CD4-positive, alpha-beta T cell treated with Interleukin-6 at 100 ng/mL for 8 hours (primary cell): ENCODE measurements at places on chromosomes 16 and 17.

- DNase-seq: peak; percentile 52
Observed at GRCh38 chr17:2050300-2051060, 4.4 kb upstream of the HIC1 start.

DNA sequence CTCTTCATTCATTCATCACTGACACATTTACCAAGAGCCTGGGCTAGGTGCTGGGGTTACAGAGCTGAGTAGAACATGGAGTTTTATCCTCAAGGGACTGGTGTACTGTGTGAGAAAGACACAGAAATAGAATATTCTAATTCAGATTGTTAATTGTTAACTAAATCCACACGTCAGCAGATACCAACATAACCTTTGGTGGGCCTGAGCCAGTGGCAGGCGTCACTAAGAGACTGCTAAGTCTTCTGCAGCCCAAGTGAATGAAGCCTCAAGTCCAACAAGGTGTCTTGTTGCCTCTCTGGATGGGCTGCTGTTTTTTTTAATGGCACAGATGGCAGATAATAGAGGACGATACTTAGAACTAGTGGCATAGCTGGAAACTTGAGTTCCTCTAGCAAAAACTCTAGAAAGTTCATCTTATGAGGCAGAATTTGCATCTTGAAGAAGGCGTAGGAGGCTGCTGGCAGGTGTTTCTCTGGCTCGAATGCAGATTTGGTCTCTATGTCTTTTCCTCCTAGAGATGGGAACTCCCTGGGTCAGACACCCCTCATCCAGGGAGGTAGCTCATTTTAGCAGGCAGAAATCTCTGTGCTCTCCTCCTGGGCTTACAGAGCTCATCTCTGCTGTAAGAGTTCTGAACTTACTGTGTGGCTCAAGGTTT lies 179.5 kb downstream of the NTN1 start:
- DNase-seq: no peak

DNA sequence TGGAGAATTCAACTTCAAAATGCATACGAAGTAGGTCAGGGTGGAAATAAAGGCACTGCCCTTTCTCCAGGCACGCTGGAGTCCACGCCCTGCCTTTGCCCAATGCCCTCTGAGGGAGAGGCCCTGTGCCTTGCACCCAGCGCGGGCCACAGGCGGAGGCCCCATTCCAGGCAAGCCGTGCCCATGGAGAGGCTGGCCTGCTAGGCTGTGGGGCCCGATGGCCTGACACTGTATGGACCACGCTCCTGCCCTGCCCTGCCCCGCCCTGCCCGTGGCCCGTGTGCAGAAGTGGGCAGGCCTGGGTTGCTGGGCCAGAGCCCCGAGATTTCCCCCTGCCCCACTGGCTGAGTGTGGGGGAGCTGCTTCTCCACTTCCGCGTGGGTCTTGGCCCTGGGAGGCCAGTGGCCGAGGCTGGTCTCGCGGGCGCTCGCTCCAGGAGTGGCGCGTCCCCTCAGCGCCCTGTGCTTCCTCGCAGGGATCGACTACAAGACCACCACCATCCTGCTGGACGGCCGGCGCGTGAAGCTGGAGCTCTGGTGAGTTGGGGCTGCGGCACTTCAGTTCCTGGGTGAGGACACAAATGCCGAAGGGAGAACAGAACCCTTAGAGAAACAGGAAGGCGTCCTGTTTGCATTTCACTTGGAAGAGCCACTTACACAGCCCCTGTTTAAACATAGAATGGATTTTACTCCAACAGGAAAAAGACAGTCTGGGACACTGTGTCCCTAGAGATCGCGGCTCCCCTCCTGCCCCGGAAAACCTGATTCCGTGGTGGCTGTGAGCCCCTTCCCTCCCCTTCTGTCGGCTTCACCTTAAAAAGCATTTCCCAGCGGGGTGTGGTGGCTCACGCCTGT lies 13.8 kb upstream of the WFIKKN1 start:
- DNase-seq: no peak

DNA sequence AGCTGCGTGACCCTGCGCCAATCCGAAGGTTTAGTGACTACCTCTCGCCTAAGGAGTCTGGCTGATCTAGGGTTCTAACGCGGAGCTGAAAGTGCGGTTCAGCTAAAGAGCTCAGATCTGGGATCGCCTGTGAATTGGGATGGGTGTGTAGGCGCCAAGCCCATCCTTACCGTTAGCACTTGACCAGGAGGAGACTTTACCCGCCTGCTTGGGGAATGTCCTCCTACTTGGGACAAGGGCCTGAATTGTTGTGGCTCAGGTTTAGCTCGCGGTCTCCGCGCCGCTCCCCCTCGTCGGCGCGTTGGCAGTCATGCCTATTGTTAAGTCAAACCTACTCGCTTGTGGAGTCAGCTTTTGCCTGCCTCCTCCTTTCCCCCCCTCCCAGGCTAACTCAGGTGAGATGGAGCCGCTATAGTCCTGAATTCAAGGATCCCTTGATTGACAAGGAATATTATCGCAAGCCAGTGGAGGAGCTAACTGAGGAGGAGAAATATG lies 480 bp downstream of the MRPS7 start:
- DNase-seq: no peak

- no peak for DNase-seq
Observed at GRCh38 chr17:17107891-17108431, 65.7 kb downstream of the MPRIP start.

DNA sequence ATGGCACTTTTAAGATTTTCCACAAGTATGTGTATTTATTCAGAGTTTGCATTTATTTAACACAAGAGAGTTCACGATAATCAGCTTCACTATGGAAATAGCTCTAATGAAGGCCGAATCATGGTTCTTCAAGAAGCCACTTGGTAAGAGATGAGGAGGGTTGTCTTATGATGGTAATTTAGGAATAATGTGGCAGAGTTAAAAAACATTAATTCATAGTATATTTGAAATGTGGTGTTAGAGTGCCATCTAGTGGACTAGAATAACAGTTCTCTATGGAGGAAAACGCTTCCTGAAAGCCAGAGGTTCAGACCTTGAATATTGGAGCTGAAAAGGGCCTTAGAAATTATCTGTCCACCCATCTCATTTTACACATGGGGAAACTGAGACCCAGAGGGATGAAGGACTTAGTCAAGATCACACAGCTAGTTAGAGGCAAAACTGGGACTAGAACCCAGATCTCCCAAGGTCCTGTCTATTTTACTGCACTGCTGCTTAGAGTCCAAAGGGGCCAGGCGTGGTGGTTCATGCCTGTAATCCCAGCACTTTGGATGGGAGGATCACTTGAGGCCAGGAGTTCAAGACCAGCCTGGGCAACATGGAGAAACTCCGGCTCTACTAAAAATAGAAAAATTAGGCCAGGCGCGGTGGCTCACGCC lies 33.8 kb upstream of the KPNB1 start:
- peak; percentile 31 for DNase-seq

DNA sequence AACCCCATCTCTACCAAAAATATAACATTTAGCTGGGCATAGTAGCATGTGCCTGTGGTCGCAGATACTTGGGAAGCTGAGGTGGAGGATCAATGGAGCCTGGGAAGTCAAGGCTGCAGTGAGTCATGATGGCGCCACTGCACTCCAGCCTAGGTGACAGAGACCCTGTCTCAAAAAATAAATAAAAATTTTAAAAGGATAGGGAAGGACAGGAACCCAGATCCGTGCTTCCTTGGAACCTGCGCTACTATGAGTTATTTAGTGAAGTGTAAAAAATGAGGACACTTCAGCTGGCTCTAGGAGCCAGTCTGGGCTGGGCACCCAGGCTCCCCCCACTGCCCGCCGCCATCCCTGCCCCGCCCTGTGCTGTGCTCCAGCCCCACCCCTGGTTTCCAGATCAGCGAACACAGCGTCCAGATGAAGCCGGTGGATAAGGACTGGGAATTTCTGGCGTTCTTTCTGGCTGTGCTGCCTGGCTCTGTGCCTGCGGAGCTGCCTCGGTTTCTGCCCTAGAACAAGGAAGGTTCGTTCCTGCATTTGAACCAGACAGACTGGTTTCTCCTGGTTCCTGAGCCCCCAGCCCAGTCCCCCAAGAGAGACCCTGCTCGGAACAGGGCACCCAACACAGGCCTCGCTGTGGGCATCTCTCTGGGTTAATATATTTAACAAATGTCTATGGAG lies 18.5 kb downstream of the PLLP start:
- DNase-seq: no peak

GRCh38 chr16:3756113-3756512 lies 38.8 kb upstream of the TRAP1 start:
- no peak for DNase-seq

DNA sequence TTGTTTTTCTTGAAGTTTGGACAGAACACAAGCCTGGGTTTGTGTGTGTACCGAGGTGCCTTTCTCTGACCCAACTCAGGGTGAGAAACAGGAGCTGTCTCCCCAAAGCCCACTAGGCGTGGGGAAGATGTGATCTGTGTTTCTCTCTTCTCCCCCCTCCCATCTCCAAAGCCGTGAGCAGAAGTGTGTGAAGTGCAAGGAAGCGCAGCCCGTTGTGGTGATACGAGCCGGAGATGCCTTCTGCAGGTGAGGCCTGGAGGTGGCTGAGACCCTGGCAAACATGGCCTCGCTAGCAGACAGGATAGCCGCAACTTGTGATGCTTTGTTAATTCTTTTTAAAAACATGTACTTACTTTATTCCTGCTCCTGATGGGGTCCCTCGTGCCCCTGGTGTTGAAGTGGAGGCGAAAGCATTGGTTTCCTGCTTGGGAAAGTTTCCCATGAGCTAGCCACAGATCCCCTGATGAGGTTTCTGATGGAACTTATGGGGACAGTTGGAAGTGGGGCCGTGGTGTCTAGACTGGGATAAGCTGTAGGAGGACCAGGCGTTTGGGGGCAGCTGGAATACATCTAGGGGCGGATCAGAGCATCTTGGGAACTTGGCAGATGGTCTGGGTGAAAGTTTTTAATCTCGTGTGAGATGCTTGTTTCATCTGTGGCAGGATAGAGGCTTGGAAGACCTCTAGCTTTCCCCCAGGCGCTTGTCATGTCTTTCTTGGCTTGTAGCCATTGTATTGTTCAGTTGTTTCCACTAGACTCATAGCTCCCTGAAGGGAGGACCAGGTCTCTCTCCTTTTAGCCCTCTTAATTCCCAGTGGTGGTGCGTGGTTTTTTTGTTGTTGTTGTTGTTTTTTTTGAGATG lies 893 bp downstream of the CTU2 start:
- no peak for DNase-seq

- DNase-seq: no peak
Observed at GRCh38 chr16:11187522-11188023, 68.4 kb downstream of the SOCS1 start.

- DNase-seq: no peak
Observed at GRCh38 chr16:55470533-55471371, 8.2 kb upstream of the MMP2 start.

DNA sequence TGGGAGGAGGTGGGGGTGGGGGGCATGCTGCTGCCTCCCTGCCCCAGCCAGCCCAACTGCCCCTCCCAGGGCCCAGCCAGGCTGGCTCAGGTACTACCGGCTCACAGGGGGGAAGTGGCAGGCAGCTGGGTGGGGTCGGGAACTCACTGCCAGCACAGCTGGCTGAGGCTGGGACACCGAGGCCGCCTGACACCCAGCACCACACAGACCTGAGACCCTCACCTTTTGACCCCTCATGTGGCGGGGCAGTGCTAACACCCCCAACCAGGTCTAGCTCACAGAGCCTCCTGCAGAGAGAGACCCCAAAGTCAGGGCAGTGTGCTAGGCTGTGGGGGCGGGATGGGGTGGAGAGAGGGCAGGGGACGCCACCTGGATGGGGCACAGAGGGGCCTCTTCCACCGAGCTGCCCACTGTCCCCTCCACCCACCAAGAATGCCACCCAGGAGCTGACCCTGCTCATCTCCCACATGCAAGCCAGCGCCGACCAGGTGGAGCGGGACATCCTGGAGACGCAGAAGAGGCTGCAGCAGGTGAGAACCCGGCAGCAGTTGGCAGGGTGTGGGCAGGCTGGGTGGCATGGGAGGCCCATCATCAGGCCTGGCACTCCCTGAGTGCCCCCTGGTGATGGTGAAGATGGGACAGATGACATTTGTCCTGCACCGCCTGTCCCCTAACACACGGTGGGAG lies 3.0 kb downstream of the EVPLL start:
- no peak for DNase-seq

DNA sequence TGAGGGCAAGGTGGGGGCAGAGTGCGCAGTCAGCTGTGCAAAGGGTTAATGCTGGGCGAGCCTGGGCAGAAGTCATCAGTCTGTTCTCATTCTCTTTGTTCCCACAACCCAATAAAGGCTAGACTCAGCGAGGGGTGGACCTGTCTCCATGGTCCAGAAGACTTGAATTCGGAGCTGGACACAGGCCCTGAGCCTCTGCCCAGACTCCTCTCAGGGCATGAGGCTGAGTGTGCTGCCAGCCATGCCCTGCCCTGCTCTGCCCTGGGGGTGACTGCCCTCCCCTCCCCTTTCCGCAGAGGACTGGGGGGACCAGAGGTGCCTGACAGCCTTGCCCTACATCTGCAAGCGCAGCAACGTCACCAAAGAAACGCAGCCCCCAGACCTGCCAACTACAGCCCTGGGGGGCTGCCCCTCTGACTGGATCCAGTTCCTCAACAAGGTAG lies 54.5 kb downstream of the MRC2 start:
- no peak for DNase-seq

- no peak for DNase-seq
Observed at GRCh38 chr17:5800646-5801045, 216.3 kb upstream of the NLRP1 start.

- no peak for DNase-seq
Observed at GRCh38 chr16:13103831-13104530, 202.6 kb downstream of the SHISA9 start.
